ENCODE measurements at places on chromosomes 11 and 22.

DNA sequence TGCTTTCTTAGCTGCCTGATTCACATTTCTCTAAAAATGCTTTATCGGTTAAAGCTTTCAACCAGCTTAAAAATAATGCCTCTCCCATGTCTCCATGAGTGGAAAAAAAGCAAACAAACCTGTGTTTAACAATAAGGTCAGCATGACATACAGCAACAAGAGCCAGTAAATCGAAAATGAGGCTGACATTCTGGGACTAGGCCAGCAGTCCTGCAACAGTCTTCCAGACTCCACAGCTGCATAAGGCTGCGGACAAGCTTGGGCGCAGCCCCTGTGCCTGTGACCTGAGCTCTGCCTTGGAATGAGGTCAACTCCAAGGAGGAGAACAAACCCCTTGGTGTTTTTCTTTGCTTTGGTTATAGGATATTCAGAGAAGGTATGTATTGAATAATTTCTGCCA is 95.5 kb downstream of the PGR start:
- DNase-seq: no peak

GRCh38 chr11:65871811-65872548 is 620 bp downstream of the EFEMP2 start:
- DNase-seq: no peak

DNA sequence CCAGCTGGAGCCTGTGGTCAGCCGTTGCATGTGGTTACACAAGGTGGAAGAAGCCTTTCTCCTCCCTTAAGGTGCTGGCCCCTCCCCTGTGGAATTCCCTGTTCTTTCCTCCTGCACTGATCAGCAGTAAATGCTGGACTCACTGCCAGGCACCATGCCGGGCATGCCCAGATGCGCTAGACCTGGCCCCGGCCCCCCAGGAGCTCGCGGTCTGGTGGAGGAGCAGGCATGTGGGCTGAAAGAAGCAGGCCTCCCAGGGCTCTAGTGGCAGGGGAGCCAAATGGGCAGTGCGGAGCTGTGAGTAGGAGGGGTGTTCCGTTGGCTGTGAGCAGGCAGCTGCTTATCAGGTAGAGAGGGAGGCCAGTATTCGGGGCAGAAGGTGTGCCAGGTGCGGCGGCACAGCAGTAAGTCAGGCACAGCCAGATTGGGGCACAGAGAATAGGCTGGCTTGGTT is 10.2 kb downstream of the DGKZ start:
- no peak for DNase-seq

GRCh38 chr11:121572571-121573059 is 119.8 kb upstream of the SORL1-AS1 start:
- no peak for DNase-seq

All from COLO829 (cell line).